Pancreas (tissue), 10 donors: ENCODE measurements at places on chromosomes 1 and 21. TPM values are rescaled to one million over a fixed set of nuclear protein-coding genes. Genes with fewer than 3 reads are reported as not detected.
A peak's percentile ranks its signal among the peaks of the same experiment; 100 is the strongest.

AGO4 gene
- 10.7 TPM for total RNA-seq

ADCY10 gene
- total RNA-seq: 0.20 TPM

CCDC30 gene
- 3.9 TPM for total RNA-seq

RPTN gene
- not detected for total RNA-seq

TRIM67 gene
- total RNA-seq: under 0.01 TPM

- DNase-seq: no peak
Measured at GRCh38 chr1:115210302-115210711, 121.0 kb upstream of the TSPAN2 start.

GRCh38 chr1:95716097-95716496 lies 482.1 kb downstream of the RWDD3 start:
- DNase-seq: no peak

DNA sequence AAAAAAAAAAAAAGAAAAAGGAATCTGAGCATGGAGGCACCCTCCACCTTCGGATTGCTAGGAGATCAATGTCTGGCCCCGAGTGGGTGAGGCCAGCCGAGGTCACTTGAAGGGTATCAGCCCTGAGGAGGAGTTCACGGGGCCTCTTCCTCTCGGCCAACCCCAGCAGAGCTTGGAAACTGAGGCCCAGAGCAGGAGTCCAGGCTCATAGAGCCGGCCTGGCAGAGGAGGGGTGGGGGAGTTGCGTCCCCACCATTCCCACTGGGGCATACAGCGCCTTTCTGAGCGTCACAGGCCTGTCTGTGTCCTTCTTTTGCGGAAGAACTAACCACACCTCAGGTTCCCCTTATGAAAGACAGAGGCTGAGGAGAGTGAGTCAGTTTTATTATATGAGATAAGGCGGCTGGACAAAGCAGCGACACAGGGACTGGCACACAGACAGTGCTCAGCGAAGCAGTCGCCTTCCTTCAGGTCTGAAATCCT lies 17.1 kb upstream of the EPHA2 start:
- no peak for DNase-seq

GRCh38 chr1:200638073-200638472 lies 17.5 kb upstream of the KIF14 start:
- no peak for DNase-seq

DNA sequence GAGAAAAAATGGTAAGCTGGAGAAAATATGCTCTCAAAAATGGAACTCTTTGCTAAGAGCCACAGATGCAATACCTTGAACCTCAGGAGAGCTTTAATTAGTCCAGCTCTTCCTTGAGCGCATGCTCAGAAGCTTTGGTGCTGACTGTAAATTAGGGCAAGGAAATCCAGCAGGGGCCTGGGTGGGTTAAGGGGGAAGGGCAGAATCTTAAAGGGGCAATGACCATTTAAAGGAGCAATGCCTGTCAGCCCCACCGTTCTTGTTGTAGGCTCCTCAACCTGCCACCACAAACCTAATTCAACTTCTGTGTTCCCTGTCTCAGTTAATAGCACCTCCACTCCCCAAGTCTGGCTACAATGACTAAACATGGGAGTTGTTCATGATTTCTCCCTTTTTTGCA lies 6.8 kb upstream of the SLC22A15 start:
- no peak for DNase-seq

DNA sequence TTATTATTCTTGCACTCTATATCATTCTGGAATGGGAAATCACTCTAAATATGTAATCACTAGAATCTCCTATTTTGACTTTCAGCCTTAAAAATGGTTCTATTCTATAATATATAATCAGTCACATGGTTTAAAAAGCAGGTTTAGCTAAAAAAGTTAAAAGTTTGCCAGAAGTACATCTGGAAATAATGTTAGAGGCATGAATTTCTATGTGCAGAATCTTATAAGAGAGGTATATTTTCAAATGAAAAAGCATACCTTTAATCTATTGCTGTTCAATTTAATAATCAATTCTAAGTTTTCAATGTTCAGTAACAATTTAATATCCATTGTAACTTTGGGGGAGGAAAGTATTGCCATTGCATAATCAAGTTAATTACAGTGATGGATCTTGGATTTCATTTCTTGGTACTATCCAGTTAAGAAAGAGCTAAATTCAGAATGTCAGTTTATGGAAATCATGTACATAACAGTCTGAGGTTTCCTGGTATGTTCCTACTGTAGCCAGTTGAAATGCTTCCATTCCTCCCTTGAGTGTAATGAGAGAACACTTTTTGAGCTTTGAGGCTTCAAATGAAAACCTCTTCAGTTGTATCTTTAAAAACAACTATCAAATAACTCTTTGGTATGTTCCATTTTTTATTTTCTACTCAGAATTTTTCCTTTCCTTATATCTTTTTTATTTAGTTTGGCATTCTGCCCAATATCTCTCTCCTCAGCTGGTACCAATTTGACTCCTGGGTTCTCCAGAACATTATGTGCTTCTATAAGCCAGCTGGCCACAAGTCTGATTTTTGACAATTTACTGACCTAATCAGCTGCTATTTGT lies 175.7 kb upstream of the COL11A1 start:
- no peak for DNase-seq

DNA sequence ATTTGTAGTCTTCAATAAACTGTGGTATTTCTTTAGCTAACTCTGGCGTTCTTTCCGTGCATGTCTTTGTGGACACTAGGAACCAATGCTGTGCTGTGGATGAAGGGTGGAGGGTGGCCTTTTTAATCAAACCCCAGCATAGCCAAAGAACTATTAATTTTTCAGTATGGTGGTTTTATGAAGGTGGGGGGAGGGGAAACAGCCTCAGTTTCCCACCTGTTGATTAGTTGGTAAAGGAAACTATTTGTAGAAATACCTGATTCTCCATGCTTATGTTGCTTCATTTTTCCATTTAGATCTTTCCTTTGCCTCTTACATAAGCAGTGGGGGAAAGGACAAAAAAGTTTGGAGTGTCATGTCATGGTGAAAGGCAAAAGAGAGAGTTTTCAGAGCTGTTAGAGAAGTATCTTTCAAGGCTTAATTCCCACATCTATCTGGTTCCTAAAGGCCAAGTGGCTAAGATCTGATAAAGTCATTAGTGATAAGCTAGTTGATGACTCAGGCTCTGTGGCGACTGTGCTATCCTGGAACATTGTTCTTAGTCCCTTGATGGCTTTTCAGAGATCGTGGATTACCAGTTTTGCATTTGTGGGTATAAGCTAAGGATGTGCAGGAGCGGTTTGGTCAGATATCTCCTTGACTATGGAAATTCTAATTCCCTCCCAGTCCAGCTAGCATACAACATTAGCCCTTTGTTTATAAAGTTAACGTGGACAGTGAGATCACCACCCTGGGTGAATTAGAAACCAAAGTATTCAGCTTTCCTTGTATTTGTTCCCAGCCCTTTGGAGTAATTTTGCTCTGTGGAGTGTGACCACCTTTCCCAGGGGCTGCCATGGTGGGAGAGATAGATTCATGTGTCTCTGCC lies 8.7 kb upstream of the HAX1 start:
- DNase-seq: no peak

DNA sequence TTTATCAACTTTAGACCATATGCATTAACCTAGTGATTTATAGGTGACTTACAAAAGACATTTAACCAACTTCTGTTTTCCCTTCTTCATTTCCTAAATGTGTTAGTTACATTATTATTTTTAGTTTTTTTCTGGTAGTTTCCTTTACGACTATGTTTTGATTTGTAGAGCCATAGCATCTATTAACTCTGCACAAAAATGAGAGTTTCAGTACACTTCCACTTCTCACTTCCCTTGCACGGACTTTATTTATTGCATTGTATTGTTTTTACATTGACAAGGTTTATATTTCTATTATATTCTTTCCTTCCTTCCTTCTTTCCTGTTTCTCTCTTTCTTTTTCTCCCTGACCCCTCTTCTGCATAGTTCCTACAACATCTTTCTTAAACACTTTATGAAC lies 14.7 kb downstream of the PKN2 start:
- no peak for DNase-seq

DNA sequence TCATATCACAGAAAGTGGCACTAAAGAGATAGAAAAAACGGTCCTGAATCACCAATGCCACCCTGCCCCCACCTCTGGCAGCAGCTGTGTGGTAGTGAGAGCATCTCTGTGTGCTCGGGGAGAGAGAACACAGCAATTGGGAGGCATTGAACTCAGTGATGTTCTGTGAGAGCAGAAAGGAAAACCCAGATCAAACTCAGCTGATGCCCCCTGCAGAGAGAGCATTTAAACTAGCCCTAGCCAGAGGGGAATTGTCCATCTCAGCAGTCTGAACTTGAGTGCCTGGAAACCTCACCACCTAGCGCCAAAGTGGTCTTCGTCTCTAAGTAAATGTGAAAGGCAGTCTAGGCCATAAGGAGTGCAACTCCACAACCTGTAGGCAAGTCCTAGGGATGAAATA lies 21.3 kb downstream of the SLC44A5 start:
- DNase-seq: no peak

- no peak for DNase-seq
Measured at GRCh38 chr21:33030633-33031032, 4.9 kb downstream of the OLIG2 start.

DNA sequence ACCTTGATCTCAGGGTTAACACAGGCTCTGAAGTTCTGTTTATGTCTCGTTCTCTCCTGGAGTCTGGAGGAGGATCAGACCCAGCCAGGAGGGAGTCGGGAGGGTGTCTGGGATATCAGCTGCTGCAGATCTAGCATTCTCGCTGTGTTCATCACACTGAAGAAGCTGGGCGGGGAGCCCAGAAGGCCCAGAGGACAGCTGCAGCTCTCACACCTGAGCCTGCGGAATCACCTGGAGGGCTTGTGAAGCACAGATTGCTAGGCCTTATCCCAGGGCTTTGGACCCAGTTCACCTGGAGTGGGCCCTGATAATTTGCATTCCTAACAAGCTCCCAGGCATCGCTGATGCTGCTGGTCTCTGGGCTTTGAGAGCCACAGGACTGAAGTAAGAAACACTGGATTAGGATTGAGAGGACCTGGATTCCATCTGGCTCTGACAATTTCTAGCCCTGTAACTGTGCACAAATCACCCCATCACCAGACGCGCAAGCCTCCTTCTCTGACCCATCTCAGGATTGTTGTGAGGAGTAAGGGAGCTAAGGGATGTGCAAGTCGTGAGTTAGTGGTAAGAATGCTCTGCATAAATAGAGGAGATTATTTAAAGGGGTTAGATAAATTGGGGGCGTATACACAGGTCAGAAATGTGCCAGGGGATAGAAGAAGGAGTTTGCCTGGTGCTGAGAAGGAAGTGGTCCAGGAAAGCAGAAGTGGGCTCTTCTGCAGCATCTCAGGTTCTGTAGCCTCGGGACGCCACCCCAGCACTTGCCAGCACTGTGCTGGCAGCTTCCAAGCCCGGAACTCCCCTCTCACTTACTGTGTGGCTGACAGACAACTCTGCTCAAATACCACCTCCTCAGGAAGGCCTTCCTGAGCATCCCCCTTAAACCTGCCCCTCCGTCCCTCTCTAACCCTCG lies 19.1 kb downstream of the ABCA4 start:
- DNase-seq: no peak

GRCh38 chr1:241310451-241310850 lies 46.6 kb downstream of the RGS7 start:
- DNase-seq: no peak

GRCh38 chr1:235259133-235259778 lies 68.7 kb downstream of the ARID4B start:
- no peak for DNase-seq

DNA sequence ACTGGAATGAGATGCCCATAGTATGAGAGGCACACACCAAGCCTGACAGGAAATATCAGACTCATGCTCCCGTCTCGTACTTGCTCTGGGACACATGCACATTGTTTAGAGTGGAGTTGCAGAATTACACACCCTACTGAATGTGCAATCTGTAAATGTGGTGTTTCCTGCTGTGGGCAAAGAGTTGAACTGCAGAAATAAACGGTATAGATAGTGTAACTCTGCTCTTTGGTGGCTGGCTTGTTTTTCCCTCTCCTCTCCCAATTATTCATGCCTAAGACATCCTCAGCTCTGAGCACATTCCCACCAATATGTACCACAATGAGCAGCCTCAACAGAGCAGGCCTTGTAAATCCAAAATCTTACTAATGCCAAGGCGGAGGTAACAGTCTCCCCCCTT lies 90.1 kb upstream of the DIRAS3 start:
- DNase-seq: no peak

GRCh38 chr1:226990133-226990716 lies 50.1 kb downstream of the COQ8A start:
- DNase-seq: peak; percentile 42

- DNase-seq: no peak
Measured at GRCh38 chr1:198141668-198142351, 15.0 kb upstream of the NEK7 start.

DNA sequence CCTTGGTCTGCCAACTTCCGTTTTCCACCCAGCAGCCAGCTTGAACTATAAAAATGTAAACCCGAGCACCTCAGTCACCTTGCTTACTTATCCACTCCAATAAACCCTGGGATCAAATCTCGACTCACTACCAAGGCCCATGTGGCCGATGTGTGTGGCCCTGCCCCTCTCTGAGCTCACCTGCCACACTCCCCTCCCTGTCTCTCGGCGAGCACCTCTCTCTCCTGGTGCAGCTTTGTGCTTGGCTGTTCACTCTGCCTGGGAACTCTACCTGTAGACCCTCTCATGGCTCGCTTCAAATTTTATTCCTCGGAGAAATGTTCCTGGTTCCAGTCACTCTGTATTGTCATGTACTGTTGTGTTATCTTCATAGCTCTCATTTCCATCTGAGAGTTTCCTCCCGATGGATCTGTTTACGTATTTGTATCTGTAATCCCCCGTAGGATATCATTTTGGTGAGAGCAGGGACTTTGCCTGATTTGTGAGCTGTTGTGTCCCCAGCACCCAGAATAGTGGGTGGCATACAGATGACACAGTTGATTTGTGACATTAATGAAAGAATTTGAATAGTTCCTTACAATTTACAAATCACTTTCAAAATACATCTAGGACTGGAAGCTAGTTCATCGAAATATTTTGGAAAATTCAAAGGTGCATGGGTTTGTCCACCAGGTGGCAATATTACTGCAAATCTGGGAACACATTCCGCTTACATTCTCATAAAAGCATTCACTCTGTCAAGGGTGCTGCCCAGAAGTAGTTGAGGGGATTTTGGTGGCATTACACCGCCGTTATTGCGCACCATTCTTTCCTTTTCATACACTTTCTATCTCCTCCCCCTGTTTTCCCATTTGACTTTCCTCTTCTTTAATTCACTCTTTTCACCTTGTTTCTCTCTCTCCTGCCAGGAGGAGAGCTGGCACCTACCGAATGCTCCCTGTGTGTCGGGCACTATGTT lies 95.3 kb downstream of the ABCA4 start:
- DNase-seq: no peak
